ENCODE measurements at places on chromosomes 13 and 19. TPM values are rescaled to one million over a fixed set of nuclear protein-coding genes. Genes with fewer than 3 reads are reported as not detected.

Gene ZNF296
- not detected for total RNA-seq

Gene PLVAP
- 204 TPM for total RNA-seq

Gene RNF225
- total RNA-seq, result not detected

Gene ZNF570
- 1.2 TPM for total RNA-seq

Gene LRFN3
- total RNA-seq, result 3.5 TPM

All from uterus (tissue), 4 donors.